Activated CD8-positive, alpha-beta memory T cell treated with anti-CD3 and anti-CD28 coated beads for 1 hour (primary cell): ENCODE measurements at places on chromosomes 12 and 14.

DNA sequence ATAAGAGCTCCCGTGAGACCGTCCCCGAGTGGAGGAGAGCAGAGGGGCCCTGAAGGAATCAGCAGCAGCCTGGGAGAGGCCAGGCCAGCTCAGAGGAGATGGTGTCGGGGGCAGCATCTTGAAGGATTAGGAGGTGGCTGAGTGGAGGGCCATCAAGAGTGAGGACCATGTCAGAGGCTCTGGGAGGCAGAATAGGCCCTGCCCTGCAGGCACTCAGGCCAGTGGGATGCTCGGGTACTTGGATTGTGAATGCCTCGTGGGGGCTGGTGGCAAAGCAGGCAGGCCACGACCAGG lies 47.7 kb downstream of the IL31 start:
- no peak for DNase-seq

GRCh38 chr12:6734506-6735387 lies 10.9 kb downstream of the COPS7A start:
- no peak for DNase-seq

DNA sequence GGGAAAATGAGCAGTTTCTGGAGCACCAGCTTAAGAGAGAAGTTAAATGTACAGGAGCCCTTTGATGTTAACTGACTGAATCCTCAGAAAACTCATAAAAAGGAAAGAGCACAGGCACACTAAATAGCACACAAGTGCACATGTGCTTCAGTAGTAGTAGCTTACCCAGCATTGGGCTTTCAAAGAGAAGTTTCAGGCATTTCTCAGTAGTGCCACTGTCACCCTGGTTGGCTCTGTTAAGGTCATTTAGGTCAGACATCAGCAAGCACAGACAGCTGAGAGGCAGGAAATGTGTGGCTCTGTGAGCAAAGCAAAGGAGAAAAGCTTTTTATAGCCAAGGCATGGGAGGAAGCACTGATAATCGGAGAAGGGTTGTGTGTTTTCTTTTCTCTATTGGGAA lies 96.3 kb upstream of the HIF1A start:
- no peak for DNase-seq

DNA sequence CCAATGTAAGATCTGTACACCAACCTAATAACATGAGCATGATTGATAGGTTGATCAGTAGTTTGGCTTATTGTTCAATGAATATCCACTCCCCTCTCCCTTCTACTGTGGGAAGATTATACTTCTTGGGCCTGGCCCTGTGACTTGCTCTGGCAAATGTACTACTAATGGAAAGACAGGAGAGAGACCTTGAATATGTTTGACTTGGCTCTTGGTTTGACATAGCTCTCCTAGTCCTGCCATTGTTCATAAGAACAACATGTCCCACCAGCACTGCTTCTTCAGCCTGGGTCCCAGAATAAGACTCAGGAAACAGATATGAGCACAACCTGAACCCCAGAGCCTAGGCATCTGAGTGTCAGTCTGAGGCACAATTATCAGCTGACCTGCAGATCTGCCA lies 112.8 kb upstream of the RESF1 start:
- DNase-seq, result no peak

DNA sequence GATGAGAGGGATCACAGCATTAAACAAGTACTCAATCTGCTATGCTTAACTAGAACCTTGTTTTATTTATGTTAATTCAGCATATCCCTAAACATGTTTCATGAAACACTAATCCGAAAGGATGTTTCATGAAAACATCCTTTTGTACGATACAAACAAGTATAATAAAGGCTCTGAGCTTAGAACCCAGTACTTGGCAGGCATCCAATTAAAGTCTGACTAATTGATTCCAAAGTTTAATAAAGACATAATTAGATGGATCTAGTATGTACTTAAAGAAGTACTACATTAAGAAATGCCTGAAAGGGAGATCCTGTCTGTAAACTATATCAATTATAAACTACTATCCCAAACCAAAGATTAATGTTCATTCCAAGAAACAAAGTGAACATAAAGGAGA lies 51.8 kb downstream of the SCAF11 start:
- no peak for DNase-seq
